ENCODE measurements at places on chromosomes 12 and 14.

- DNase-seq, result no peak
Observed at GRCh38 chr12:106021516-106021915, 117.2 kb downstream of the NUAK1 start.

DNA sequence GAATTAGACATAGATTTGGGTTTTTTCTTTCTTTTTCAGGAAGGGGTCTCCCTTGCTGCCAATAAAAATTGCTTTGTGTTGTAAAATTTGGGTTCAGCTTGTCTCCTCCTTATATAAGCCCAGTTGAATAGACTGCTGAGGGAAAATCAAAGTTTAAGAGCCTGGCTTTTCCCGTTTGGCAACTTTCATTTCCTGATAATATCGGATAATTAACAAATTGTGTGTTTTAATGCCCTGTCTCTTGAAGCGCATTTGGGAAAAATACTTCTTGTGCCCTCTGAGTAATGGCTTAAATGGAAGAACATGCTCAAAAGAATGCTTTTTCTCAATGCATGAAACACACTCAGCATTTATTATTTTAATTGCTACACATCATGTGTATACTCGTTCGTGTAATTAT is 198.0 kb upstream of the DCN start:
- no peak for DNase-seq

GRCh38 chr12:68727776-68728175 is 18.2 kb upstream of the SLC35E3 start:
- no peak for DNase-seq

DNA sequence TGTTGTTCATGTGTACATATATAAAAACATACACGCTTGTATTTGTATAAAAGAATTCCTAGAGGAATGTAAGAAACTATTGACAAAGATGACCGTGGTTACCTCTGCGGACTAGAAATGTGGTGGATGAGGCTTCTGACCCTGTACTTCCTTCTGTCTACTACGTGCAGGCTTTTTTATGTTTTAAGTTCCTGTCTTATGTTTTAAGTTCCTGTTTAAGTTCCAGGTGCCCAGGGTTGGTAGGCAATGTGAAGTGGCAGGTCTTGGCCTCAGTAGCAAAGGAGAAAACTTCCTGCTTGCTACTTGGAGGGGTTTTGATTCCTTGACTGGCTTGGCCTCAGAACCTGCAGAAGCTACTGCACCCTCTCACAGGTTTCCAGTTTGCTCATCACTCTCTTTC is 11.6 kb downstream of the POMT2 start:
- no peak for DNase-seq

- no peak for DNase-seq
Observed at GRCh38 chr14:69676723-69677122, 65.3 kb downstream of the SUSD6 start.

- DNase-seq, result no peak
Observed at GRCh38 chr14:101105045-101105444, 201.5 kb upstream of the RTL1 start.

DNA sequence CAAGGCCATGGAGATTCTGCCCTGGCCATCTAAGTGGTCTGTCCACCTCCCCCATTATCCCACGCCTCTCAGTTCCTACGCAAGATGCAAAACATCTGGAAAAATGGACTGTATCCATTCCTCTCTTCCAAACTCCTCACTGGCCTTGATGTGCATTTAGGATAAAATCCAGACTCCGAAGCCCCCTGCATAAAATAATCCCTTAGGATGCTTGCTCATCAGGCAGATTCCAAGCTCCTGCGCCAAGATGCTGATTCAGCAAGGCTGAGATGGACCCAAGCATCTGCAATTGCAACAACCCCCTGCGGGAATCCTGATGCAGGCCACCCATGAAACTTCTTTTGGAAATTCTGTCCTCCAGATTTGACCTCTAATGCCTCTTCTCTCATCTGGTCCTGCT is 81.6 kb downstream of the SPRING1 start:
- no peak for DNase-seq

DNA sequence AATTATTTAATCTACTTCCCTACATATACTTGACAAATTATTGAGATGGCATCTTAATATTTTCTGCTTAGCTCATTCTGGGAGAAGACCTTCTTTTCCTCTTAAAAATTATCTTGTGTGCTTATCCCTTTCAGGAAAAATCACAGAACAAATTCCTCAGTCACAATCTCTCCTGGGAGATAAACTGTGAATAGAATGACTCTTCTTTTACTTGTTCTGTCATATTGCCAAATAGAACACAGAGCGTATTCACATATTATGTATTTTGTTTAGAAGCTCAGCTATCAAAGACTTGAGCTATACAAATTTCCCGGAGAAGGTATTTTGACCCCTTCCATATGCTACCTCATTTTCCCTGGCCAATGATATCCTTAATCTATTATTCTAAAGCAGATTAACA is 146.7 kb downstream of the TMEM117 start:
- DNase-seq, result no peak

DNA sequence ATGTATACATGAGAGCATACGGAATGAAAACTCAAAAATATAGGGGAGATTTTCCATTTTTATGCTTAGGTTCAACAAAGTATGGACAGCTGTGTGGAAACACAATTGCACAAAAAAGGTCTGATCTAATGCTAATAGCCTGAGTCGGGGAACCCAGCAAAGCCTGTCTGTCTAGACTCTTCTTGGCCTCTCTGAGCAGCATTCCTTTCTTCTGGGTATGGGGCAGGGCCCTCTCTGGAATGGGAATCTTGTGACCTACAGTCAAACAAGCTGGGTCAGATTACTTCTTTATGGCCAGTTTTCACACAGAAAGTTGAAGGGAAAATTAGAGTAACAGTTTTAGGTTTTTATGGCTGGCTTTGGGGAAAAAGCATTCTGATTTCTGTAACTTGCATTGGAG is 534.0 kb upstream of the LMO3 start:
- DNase-seq, result no peak

GRCh38 chr12:45312012-45312411 is 96.1 kb downstream of the ANO6 start:
- no peak for DNase-seq

- DNase-seq, result no peak
Observed at GRCh38 chr14:48129472-48129871, 454.1 kb upstream of the MDGA2 start.

- no peak for DNase-seq
Observed at GRCh38 chr14:20376071-20376588, 32.7 kb downstream of the PARP2 start.

DNA sequence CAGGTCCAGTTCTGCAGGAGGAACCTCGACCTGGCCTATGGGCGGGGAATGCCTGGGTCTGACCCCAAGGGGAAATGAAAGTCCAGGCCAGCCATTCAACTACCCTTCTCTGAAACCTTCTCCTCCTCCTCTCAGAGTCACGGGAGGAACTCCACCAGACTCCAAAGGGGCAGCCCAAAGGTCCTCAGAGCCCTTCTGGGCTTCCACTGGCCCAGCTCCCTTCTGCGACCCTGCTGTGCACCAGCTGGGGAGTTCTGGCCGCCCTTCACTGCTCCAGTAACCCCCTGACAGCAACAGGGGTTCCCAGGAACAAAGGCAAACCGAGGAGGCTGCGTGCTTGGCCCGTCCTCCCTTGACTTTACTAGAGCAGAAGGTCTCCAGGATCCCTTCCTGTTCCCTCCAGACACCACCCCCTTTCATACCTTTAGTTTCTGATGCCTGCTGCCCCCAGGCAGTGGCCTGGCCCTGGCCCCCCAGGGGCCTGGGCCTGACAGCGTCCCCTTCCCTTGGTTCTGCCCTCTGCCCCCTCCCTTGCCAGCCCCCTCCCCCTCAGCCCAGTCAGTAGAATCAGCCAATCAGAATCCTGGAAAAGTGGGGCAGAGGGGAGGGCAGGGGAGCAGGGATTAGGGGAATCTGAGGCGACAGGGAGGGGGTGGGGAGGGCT is 850 bp upstream of the ZNF385A start:
- DNase-seq, result no peak

DNA sequence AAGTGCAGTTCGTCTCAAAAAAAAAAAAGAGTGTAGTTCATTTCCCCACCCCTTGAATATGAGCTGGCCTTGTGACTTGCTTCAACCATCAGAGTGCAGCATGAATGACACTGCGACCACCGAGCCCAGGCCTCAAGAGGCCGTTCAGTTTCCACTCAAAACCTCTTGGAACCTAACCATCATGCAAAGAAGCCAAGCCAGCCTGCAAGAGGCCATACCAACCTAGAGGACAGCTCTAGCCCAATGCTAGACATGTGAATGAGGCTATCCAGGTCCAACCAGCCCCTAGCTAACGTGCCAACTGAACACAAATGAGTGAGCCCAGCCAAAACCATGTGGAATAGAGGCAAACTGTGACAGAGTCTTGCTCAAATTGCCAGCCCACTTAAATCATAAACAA is 29.7 kb downstream of the R3HDM2 start:
- DNase-seq, result no peak

DNA sequence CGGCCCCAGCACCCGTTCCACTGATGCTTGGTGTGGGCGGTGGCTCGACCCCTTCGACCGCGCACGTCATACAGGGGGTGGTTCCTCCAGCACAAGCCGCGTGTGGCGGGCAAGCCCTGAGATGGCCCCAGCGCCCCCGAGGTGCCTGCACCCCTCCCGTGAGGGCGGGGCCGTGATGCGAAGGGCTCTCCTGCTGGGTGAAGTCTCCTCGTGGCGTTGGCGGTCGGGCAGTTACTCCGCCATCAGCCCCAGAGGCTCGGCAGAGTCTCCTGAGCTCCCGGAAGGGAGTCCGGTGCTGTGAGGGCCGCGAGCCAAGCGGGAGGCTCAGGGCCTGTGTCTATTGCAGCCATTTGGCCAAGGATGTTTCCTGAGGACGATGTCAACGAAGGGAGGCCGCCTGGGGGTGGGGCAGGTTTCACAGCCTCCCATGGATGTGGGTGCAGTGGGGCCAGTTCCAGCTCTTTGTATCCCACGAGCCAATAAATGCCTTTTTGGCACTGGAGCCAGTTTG is 78.1 kb upstream of the GALNT9 start:
- DNase-seq, result no peak

DNA sequence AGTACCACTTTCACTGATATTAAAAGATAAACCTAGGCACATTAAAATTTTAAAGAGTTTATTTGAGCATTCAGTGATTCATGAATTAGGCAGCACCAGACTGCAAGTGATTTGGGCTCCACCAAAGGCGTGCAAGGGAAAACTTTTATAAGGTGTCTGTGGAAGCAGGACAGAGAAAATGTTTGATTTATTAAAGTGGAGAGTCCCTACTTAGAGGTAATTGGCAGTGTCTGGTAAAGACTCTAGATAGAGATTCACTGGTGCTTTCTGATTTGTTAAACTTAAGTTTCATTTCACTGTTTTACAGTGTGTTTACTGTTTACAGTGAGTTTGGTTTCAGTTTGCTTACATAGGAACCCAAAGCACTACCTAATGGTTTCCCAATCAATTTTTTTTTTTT is 72.8 kb downstream of the ANKS1B start:
- no peak for DNase-seq

DNA sequence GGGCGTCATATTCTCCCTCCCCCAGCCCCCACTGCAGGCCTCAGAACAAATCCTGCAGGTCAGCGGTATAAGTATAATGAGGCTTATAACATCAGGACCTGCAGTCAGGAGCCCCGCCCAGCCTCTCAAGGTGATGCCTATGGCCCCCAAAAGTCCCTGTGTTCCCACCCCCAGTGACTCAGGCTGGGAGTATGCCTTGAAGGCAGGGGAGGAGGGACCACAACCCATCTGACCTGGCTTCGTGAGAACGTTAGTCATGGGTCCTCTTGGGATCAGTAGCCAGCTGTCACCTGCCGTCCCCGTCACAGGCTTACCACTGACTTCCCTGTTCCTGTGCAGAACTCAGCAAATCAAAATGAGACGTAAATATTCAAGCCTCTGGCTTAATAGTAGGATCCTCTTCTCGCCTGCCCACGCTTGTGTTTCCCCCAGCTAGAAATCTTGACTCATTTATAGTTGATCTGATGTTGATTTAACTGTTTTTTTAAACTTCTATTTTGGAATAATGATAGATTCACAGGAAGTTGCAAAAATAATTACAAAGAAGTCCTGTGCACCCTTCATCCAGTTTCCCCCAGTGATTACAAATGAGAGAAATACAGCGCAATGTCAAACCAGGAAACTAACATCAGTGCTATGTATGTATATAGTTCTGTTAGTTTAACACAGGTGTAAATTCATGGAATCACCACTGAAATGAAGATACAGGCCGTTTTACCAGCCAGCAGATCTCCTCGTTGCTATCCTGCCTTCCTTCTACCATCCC is 107.5 kb downstream of the ADGRD1 start:
- no peak for DNase-seq

DNA sequence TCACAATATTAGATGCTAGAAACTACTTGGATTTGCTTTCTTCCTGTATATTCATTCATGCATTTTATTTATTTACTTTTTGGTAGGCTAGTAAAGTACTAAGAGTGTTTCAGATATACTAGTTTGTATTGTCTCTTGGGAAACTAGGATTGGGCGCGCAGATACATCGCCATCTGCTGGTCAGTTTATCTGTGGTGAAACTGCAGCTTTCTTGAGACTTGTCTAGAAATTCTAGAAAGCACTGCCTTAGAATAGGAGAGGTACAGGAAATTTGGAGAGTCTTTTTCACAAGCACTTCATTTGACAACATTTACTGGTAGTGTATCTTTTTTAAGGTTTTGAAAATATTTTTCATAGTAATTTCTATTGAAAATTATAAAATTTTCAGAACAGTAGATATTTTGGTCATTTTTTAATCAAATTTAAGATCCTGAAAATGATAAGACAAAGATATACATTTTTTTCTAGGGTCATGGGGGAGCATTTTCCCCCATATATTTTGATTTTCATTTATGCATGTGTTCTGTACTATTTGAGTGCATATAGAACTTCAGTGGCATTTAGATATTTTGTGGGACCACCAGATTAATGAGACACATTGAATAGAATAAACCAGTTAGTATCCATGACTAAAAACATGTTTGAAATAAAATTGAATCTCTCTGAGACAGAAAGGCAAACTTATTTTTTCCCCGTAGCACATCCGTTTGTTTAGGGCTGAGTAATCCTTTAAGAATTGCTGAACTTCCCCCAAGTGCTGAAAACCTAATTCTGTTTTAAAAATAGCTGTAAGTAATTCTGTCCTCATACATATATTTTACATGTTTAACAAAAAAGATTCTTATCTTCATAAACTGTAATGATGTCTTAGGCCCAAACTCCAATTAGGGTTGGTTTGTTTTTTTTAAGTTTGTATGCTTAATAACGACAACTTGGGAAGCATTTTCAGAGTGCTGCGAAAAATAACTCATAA is 44.5 kb downstream of the SLC38A6 start:
- DNase-seq, result peak; percentile 71

DNA sequence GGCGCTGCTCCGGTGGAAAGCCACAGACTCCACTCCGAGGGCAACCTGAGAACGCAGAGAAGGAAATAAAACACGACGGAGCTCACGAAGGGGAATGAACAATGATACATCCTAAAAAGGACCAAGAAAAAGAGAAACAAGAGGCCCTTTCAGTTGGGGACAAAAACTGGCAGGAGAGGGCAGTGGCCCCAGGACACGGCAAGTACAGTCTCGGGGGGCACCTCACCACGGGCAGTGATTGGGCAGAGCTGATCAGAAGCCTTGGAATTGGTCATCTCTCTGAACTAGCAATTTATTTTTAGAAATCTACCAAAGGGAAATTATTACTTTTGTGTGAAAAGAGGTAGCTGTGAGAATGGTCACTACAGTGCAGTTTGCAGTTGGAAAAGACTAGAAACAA is 27.9 kb downstream of the CCDC92 start:
- no peak for DNase-seq

- DNase-seq, result no peak
Observed at GRCh38 chr14:65070471-65070976, 31.8 kb downstream of the MAX start.

GRCh38 chr14:101535701-101536207 is 25.5 kb upstream of the DIO3 start:
- no peak for DNase-seq

Measured in urothelium cell line (cell line).